ENCODE measurements at places on chromosomes 12 and 14.

DNA sequence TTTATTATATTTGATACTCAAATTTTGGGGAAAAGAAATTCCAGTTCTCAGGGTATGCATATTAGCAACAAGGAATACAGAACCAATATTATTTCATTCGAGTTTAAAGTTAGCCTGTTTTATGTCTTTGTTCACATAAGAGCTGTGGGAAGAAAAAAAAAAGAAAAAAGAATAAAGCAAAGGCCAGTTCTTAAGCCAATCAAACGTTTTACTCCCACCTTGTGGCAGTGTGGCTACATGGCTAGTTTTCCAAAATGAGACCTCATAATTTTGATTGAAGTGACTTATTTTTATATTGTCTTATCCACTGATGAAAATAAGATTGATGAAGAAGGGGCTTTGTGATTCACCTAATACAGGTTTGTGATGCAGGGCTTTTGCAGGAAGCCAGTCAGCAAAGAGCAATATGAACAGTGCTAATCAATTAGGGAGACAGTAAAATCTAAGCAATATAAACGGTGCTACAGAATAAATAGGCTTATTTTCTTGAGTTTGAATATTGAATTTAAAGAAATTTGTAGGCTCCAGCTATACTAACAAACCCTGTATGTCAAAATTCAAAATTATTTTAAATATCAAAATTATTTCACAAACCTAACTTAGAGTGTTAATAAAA is 624.1 kb upstream of the FOXG1 start:
- peak; percentile 11 for DNase-seq

- DNase-seq, result no peak
These were observed 36.0 kb downstream of the PTPN21 start for GRCh38 chr14:88518592-88519512.

DNA sequence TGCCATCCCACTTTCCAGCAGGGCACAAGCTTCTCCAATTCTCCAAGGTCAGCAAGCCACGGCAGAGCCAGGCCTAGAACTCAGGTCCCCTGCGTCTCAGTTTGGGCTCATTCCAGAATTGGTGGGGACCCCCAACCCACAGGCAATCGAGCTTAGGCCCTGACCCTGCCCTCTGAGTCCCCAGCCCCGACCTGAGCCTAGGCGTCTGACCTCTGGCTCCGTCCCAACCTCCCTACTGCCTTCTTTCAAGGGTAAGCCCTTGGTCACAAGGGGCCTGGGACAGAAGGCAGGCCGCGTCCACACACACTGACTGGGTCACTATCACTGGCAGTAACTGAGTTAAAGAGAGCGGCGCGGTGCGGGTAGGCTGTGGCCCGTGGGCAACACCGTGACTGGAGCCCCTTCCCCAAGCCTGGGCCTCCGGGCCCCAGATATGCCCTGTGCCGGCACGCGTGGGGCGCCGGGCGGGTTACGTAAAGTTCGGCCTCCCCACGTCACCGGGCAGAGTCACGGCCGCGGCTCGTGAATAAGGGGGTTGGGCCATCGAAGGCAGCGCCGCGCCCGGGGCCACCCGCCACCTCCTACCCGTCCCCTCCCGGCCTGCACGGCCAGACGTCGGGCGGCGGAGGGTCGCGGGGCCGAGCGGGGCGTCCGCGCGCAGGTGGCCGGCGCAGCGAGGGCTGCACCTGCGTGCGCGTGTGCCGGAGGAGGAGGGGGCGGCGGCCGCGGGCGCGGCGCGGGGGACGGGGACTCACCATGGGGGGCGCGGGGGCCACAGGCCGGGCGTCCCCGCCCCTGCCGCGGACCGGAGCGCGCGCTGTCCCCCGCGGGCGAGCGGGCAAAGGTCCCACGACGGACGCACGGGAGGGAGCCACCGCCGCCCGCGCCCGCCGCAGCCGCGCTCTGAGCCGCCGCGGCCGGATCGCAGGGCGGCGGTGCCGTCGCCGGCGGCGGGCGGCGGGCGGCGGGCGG is 516 bp downstream of the ANKRD9 start:
- no peak for DNase-seq

DNA sequence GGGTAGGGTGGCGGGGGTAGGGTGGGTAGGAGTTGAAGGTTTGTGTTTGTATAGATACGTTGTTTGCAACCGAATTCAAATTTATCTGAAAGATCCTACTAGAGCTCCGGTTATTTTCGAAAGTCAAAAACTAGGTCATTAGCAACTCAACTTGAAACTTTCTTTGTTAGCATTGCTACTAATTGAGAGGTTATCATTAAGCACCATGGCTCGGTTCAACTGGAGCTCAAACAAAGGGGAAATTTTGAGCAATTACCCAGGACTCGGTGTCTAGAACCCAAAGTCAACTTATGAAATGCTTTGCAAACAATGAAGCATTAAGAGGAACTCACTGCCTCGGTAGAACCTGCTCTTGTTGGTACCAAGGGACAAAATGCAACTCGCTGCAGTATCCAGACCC is 207.7 kb downstream of the BCAT1 start:
- no peak for DNase-seq

GRCh38 chr12:57389033-57389432 is 41.8 kb downstream of the R3HDM2 start:
- no peak for DNase-seq

- no peak for DNase-seq
These were observed 302 bp downstream of the CCDC38 start for GRCh38 chr12:95942101-95942523.

GRCh38 chr12:262817-263216 is at the start of gene SLC6A13:
TSS of gene SLC6A13 (minus strand) at chr12:262836. CDS start at chr12:260052, 2,784 bp downstream.
- DNase-seq, result no peak

- no peak for DNase-seq
These were observed 267.2 kb downstream of the PAWR start for GRCh38 chr12:79423560-79423959.

DNA sequence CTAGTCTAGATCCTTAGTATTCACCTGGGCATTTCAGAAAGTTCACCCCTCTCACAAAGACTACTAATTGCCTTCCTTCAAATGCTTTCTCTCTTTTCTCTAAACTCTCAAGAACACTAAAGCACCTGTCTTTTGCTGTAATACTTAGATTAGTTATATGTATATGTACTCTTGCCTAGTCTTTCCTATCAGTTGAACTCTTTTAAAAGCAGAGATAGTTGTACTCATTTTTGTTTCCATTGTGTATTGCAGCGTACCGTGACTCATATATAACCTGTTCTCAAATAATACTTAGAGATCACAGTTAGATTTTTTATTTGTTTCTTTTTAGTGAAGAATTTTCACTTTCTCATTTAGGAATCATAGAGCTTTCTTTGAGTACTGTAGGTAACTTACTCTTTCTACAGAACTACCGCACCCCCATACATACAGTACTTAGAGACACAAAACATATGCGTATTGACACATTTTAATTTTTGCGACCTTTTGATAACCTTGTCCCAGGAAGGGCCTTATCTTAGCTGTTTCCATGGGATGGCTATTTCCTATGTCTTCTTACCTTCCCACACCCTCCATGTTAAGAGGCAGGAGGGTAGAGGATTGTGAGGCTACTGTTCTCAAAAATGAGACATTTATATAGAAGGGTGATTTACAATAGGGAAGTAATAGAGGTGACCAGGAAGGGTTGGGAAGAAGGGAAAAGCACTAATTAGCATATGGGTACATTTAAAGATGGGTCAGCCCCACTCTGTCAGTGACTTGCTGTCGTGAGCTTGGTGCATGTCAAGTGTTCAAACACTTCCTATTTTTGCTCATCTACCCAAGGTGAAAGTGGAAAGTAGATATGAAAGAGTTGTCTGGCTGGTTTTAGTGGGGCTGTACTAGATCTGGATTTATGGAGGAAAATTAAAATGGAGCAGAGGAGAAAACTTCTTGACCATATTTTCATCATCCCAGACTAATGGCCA is 74.3 kb downstream of the PLEKHA5 start:
- DNase-seq, result no peak

DNA sequence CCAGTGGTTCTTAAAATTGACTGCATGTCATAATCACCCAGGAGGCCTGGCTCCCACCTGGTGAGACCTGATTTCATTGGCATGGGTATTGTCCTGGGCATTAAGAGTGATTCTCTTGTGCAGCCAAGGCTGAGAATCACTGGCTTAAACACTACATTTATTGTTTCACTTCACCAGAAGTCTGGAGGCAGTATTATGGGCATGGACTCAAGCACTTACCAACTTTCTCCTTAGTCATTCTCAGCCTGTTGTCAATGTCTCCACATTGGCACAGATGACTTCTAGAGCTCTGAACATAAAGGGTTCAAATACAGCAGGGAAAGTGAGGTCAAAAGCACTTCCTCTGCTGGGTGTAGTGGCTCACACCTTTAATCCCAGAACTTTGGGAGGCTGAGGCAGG is 25.6 kb upstream of the GCH1 start:
- DNase-seq, result no peak

- DNase-seq, result no peak
These were observed 162.7 kb upstream of the PWP1 start for GRCh38 chr12:107522692-107523477.

GRCh38 chr14:68261092-68261842 is 441.7 kb downstream of the RAD51B start:
- DNase-seq, result no peak

GRCh38 chr12:30696103-30696408 is 387 bp upstream of the IPO8 start:
- no peak for DNase-seq

DNA sequence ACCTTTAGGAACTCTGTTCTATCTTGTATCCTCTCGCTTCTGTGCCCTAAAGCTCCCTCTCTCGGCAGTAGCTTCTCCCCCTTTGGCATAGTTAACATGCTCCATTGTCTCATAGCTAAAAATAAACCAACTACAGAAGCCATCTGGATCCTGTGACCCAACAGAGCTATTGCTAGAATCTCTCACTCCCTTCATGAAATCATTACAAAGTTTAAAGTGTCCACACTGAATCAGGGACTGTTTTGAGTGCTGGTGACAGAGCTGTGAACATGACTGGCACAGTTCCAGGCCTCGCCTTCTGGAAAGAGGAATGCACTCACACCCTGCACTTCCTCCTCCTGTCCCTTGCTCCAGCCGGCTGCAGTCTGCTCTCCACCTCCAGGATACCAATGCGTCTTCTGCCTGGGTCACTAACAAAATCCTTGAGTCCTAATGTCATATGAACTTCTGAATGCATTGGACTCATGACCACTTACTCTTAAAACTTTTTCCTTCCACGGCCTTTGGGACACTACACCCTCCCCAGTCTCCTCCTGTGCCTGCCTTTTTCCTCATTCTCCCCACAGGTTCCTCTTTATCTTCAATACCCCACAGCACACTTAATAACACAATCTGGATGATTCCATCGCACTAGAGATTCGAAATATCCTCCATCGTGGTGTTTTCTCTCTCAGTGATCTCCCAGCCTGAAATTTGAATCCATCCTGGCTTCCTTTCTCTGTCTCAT is 13.2 kb downstream of the PLBD1 start:
- DNase-seq, result no peak

DNA sequence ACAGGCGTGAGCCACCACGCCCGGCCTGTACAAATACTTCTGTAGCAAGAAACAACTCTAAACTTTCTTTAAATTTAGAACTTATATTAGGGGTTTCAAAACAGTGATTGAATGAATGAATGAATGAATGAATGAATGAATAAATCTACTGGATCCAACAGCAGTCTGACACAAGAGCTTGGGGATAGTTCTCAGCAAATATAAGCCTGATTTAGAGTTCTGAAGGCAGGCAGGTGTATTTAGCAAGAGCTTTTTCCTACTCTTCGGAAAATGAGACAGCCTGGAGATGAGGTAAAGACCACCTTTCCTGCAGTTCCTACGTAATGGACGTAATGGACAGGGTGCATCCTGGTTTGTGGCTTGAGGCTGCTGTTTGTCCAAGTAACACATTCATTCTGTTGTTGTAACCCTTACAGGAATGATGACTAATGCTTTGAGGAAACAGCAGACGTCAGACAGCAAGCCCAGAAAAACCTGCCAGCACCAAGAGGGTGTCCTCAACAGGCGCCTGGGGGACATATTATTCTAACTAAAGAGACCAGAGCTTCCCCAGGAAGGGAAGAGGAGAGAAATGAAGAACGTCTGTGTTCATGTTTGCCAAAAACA is 277.4 kb upstream of the SOX5 start:
- no peak for DNase-seq

- DNase-seq, result no peak
These were observed 894.0 kb downstream of the NRXN3 start for GRCh38 chr14:79064214-79064613.

- no peak for DNase-seq
These were observed 27.6 kb downstream of the SBNO1 start for GRCh38 chr12:123337070-123337469.

DNA sequence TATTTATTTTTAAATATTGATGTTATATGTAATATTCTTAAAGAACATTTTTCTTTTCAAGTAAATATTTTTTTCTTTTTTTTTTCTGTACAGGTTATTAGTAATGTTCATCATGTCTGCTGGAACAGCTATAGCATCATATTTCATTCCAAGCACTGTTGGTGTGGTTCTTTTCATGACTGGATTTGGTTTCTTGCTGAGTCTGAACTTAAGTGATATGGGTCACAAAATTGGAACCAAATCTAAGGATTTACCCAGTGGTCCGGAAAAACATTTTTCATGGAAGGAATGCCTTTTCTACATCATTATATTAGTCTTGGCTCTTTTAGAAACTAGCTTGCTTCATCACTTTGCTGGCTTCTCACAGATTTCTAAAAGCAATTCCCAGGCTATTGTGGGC is 23.2 kb downstream of the PCNX4 start:
- DNase-seq, result no peak

DNA sequence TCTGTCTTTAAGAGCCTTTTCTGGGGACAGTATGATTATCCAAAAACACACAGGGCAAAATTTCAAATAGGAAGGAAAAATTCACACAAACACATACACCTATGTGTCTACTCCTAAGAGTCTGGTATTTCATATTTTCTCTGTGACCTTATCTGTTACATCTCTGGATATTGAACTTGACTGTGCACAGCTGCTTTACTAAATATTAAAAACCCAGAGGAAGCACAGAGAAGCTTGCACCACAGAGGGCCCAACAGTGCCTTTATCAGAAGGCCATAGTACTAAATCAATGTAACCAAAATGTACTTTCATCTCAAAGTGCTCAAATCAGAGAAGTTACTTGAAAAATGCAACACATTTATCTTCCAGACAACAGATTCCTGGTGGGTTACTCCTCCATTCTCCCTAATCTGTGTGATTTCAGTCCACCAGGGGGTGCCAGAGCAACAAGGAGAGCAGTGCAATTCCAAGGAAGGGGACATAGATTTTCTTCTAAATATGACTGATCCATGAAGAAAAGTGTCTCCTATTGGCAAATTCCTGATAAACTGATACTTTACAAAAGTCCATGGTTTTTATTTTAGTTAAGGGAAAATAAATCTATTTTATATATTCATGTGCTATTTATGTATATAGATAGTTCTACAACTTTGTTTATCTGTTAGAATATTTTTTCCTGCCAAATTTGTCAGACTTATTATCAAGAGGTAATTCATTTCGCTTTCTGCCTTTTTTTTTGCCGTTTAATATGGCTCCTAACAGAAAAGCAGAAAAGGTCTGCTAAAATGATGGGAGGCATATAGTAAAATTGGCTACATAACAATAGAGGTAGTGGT is 617.6 kb downstream of the LRFN5 start:
- peak; percentile 22 for DNase-seq

All from NCI-H1436 treated with DMSO at 0.1 percent for 48 hours (cell line).